ENCODE measurements at places on chromosomes 13 and 19. TPM values are rescaled to one million over a fixed set of nuclear protein-coding genes. Genes with fewer than 3 reads are reported as not detected.

DNA sequence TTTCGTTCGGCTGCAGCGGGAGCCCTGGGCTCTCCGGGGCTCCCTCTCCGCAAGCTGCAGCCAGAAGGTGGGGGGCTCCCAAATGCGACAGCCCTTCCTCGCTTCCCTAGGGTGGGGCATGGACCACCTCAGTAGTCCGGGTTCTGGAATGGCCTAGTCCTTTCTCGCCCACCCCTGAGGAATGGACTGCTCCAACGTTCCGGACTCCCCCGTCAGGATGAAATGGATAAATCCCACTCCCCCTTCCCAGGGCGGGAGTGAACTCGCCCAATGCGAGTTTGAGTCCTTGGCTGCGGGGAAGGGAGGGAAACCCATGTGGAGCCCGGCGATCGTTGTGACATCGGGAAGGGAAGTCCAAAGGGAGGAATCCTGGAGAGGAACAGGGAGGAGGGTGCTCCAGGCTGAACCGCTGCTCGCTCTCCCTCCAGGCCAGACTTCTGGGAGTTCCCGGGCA is 5.5 kb downstream of the HRC start:
- H3K27ac ChIP-seq, result no peak overlapping the region
- no peak for DNase-seq
- H3K36me3 ChIP-seq, result no peaks in the 10 kb centered on the region
- H3K4me3 ChIP-seq, result peak overlapping the region; percentile 52
- peaks cover 35% of the 10 kb centered on the region for H3K4me1 ChIP-seq
- H3K27me3 ChIP-seq, result peaks cover 29% of the 10 kb centered on the region

DNA sequence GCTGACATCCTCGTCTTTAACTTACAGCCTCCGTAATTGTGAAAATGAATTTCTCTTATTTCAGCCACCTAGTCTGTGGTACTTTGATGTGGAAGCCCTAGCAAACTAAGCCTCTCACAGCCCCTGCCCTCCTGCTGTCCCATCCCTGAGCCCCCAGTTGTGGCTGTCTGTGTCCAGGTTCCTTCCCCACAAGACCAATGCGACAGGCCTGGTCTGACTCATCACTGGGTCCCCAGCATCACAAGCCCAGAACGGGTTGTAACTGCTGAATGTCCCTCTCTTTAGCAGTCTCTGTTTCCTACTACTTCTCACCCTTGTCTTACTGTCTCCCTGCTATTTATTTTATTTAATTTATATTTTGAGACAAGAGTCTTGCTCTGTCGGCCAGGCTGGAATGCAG is 5.7 kb downstream of the POU2F2 start:
- H3K36me3 ChIP-seq, result no peaks in the 10 kb centered on the region
- H3K4me1 ChIP-seq, result peaks cover 32% of the 10 kb centered on the region
- no peak overlapping the region for H3K4me3 ChIP-seq
- no peaks in the 10 kb centered on the region for H3K27me3 ChIP-seq

CELF5 gene
- total RNA-seq, result 0.16 TPM

DNA sequence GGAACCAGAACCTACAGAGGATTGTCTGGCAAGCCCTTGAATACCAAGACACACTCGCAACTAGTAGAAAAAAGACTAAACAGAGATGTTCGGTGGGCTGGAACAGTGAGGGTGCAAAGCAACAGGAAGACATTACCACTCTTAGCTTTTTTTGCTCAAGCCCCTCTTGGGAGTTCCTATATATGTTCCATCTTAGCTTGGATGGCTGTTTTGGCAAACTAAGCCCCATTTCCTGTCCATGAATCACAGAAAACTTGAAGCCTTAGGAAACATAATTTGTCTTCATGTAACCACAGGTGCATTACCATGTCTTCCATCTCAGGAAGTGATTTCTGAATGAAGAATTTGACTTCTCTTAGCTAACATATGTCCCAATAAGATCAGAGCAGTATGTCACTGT is 446.3 kb downstream of the OLFM4 start:
- no peak overlapping the region for H3K27ac ChIP-seq
- no peak overlapping the region for H3K4me3 ChIP-seq
- no peaks in the 10 kb centered on the region for H3K4me1 ChIP-seq
- no peak for DNase-seq
- no peaks in the 10 kb centered on the region for H3K27me3 ChIP-seq
- no peaks in the 10 kb centered on the region for H3K36me3 ChIP-seq

CEACAM20 gene
- not detected for total RNA-seq
